Hypothalamus (tissue), 51 donors: ENCODE measurements at places on chromosomes 7 and 10.

- no peak for DNase-seq
Observed at GRCh38 chr10:129417870-129418269, 49.2 kb upstream of the MGMT start.

- DNase-seq, result no peak
Observed at GRCh38 chr7:45699015-45699309, 124.8 kb downstream of the ADCY1 start.

GRCh38 chr10:33293531-33294170, 40.8 kb downstream of the NRP1 start:
- DNase-seq, result no peak

- DNase-seq, result no peak
Observed at GRCh38 chr7:41295455-41295815, 407.5 kb downstream of the INHBA start.
